Head of caudate nucleus (tissue), 42 donors: ENCODE measurements at places on chromosomes 13 and 19.

DNA sequence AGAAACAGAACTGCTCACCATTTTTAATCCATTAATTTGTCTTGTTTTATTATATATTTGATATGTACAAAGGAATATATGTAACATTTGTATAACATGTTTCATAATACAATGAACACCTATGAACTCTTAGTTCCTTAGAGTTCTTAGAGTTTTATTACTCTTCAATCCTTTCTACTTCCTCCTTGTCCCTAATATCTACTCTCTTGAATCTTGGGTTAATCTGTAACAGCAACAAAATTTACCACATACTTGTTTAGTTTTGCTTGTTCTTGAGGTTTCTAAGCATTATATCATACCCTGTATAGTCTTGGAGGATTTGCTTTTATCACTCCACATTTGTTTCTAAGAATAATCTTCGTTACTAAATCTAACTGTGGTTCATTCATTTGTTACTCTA, 151.4 kb downstream of the PDS5B start:
- no peak for DNase-seq

DNA sequence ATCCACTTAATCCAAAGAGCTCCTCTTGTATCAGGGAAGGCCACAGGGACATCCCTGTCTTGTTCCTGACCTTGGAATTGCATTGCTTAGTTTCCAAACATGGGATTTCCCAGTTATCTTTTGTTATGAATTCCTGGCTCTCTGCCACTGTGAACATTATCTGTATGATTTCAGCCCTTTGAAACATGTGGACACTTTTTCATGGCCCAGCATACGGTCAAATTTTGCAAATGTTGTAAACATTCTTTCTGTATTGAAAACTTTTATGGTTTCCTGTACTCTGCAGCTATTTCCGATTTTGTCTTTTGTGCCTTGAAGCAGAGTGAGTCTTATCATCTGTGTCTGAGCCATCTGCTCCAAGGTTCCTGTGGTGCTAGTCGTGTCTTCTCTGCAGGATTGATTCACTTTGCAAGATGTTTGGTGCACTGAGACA, 4.5 kb upstream of the CFAP97D2 start:
- no peak for DNase-seq

GRCh38 chr13:24458736-24459135, 53.8 kb downstream of the PARP4 start:
- no peak for DNase-seq

DNA sequence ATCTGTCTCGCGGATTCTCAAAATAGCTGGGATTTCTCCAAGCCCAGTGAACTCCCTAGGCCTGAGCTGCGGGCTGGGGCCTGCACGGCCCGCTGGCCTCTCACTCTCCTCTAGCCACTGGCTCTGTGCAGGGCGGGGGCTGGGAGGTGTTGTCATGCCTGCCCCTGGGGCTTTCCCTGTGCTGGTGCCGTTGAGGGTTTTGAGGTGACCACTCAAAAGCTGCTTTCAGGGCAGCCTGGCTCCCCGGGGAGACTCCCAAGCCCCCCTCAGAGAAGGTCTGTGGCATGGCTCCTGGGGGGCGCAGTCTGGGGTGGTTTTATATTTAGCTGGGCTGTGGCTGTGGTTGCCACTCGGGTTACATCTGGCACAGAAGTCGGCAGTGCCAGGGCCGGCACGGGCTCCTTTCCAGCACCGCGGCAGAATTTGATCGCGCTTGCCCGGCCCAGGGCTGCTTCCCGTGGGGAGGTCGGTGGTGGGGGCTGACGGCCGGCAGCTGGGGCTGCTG, 10.0 kb downstream of the NDUFB7 start:
- DNase-seq: peak; percentile 55

DNA sequence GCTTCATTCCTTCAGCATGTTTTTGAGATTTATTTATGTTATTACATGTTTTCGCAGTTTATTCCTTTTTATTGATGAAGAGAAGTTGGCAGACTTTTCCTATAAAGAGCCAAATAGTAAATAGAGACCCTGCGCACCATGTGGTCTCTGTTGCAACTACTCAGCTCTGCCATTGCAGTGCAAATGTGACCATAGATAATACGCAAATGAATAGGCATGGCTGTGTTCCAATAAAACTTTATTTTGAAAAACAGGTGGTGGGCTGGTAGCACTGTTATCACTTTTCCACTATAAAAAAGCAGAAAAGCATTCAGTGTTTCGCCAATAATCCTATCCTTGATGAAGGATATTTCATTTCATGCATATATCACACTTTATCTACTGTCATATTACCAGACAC, 95.0 kb downstream of the DNAJC3 start:
- DNase-seq: no peak
